Epithelial cell of alveolus of lung (primary cell): ENCODE measurements at places on chromosomes 4 and X. TPM values are rescaled to one million over a fixed set of nuclear protein-coding genes. Genes with fewer than 3 reads are reported as not detected.

Gene ASB12
- not detected in 2 replicates for total RNA-seq

Gene F9
- not detected in 2 replicates for total RNA-seq

Gene F8A3
- total RNA-seq = 2.2 TPM in 1 of 2 replicates, not detected in the other

Gene PRRG3
- not detected in 2 replicates for total RNA-seq

Gene UBQLN2
- total RNA-seq = 20.6 and 34.4 TPM in 2 replicates

Gene SH3BP2
- 16.7 and 72.2 TPM in 2 replicates for total RNA-seq

Gene GYPA
- not detected in 2 replicates for total RNA-seq

Gene CPZ
- total RNA-seq = 0.91 and 8.3 TPM in 2 replicates

Gene IGSF1
- 0.26 and 0.48 TPM in 2 replicates for total RNA-seq

Gene MED12
- 19.0 and 25.6 TPM in 2 replicates for total RNA-seq

Gene CNKSR2
- total RNA-seq = 0.56 and 1.0 TPM in 2 replicates

Gene FHDC1
- total RNA-seq = 0.16 and 0.26 TPM in 2 replicates

Gene CT47B1
- not detected in 2 replicates for total RNA-seq

Gene CCNA2
- total RNA-seq = 35.6 and 66.3 TPM in 2 replicates

Gene FAM236B
- total RNA-seq = not detected in 2 replicates

Gene SOWAHB
- total RNA-seq = 0.13 TPM in 1 of 2 replicates, not detected in the other

Gene SSX3
- total RNA-seq = not detected in 2 replicates
